ENCODE measurements at places on chromosomes 5 and 9.

GRCh38 chr5:52886206-52886605 lies 98.5 kb downstream of the ITGA1 start:
- DNase-seq, result no peak

- no peak for DNase-seq
These were observed 173.6 kb downstream of the ISL1 start for GRCh38 chr5:51556833-51557232.

- DNase-seq, result no peak
These were observed 15.7 kb upstream of the OR13C8 start for GRCh38 chr9:104553261-104553660.

DNA sequence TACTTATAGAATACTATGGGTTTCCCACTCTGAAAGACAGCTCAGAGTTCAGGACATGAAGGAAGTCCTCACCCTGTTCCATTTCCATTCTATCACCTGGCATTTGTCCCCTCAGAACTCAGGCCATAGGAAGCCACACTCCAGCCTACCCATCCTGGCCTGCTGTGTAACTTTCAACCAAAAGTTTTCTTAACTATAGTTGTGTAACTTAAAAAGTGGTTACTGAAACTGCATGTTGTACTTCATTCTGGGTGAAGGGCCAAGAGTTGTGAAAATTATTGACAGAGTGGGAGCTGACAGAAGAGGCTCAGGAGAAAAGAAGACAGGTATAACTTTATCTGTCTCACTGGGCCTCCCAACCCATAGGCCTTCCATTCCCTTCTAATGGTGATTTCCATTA lies 212.5 kb downstream of the RAB3C start:
- no peak for DNase-seq

GRCh38 chr5:73183481-73183891 lies 10.5 kb downstream of the TMEM174 start:
- DNase-seq, result no peak

DNA sequence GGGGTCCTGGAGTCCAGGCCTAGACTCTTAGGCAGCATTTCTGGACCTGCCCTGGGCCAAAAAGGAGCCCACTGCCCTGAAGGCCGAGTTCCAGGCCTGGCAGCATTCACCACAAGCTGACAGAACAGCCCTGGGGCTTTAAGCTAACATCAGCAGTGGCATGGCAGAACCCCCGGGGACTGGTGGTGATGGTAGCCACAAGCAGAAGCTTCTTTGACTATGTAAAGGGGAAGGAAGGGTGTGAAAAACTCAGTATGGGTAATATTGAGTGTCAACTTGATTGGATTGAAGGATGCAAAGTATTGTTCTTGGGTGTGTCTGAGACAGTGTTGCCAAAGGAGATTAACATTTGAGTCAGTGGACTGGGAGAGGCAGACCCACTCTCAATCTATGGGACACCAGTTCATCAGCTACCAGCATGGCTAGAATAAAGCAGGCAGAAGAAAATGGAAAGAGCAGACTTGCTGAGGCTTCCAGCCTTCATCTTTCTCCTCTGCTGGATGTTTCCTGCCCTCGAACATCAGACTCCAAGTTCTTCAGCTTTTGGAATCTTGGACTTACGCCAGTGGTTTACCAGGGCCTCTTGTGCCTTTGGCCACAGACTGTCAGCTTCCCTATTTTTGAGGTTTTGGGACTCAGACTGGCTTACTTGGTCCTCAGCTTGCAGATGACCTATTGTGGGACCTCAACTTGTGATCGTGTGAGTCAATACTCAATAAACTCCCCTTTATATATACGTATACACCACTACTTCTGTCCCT lies 661.0 kb upstream of the C9orf72 start:
- DNase-seq, result no peak

- DNase-seq, result peak; percentile 51
These were observed 87.0 kb downstream of the ZNF618 start for GRCh38 chr9:113963017-113963620.

DNA sequence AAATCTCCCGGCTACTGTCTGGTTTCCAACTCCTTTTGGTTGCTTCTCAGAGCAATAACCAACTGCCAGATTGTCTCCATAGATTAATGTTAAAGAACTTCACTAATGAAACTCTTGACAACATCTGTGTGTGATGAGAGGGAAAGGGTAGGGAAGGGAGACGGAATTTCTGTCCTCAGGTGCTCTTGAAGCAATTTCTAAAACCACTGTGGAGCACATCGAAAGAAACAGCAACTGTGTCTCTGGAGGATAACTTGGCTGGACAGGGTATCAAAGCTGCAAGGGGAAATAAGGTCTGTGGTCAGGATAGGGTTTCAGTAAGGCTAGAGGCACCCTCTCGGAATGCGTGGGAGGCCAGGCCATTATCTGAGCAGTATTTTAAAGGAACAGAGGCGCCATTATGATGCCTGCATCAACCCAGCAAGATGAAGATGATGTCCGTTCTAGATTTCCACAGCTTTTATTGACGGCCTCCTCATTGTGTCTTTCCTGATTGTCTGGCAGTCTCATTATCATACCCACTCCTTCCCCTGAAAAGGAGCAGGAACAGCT lies 76.6 kb downstream of the RORB start:
- DNase-seq, result no peak

GRCh38 chr9:129826344-129826743 lies 2.4 kb upstream of the TOR1A start:
- no peak for DNase-seq

- DNase-seq, result no peak
These were observed 17.6 kb upstream of the SETX start for GRCh38 chr9:132372177-132373095.

GRCh38 chr5:139709582-139710318 lies 61.6 kb downstream of the CXXC5 start:
- DNase-seq, result no peak

- no peak for DNase-seq
These were observed 121.8 kb downstream of the NSG2 start for GRCh38 chr5:174167080-174167910.

- no peak for DNase-seq
These were observed 172.9 kb upstream of the PPP1R26 start for GRCh38 chr9:135306699-135307098.

GRCh38 chr5:92849756-92850155 lies 731.3 kb downstream of the NR2F1-AS1 start:
- no peak for DNase-seq

GRCh38 chr9:96168882-96169281 lies 133.1 kb downstream of the HSD17B3 start:
- no peak for DNase-seq

- DNase-seq, result no peak
These were observed 27.0 kb upstream of the FRRS1L start for GRCh38 chr9:109193974-109194556.

DNA sequence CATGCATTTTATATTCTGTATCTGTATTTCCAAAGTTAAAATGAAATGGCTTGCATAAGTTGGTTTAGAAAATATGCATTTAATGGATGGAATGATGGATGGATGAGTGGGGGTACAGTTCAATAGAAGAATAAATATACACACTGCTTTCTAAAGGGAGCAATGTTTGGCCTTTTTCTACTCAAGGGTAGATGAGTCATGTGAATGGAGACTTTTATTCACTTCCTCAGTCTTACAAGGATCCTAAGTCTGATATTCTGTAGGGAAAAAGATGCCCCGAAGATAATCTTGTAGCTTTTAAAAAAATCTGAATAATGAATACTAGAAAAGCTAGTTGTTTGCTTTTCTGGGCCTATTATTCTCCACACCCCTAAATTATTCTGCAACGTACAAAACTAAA lies 2112.1 kb downstream of the MAT2B start:
- DNase-seq, result no peak

GRCh38 chr5:119275601-119276173 lies 80.1 kb upstream of the TNFAIP8 start:
- DNase-seq, result peak; percentile 67

DNA sequence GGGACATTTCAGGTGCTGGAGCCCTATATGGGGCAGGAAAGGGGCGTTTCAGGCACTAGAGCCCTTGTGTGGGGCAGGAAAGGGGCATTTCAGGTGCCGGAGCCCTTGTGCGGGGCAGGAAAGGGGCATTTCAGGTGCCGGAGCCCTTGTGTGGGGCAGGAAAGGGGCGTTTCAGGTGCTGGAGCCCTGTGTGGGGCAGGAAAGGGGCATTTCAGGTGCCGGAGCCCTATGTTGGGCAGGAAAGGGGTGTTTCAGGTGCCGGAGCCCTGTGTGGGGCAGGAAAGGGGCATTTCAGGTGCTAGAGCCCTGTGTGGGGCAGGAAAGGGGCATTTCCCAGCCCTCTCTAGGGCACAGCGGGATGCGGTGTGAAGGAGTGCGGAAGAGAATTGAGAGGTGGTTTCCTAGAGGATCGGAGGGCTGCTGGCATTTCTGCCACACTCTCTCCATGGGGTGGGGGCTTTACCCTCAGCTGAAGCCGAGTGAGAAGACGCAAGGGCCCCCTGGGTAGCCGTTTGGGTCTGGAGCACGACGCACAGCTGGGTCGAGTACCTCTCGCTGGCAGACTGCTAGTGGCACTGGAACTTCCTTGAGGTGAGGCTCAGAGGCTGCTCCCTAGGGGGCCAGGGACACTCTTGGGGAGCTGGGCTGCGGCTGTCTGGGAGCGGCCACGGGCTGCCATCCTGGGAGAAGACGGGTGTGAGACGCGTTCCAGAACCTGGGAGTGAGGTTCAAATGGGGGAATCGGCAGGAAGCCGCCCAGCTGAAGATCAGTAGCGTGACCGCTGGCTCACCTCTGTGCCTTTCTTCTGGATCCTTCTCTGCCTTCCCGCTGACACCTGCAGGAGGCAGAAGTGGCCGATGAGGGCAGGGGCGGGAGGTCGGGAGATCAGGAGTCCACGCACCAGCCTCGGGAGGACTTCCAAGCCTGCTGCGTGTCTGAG lies 122.6 kb upstream of the IRX4 start:
- DNase-seq, result no peak

DNA sequence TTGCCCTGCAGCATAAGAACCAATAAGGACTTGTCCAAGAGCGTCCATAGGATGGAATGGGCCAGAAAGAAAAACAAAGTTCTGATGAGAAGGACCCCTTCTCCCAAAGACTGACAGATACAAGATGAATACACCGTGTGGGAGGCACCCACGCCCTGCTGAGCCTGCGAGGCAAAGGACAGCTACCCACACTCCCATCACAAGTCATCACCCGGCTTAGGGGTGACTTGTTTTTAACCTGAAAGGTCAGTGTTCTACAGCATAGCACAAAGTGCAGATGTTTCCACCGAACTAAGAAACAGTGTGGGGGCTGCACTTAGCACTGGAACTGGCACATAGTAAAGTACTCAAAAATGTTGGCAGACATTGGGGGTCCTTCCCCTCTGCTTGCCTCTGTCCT lies 13.9 kb downstream of the TNIP1 start:
- DNase-seq, result no peak

- no peak for DNase-seq
These were observed 97.4 kb downstream of the DAP start for GRCh38 chr5:10663489-10664179.

All from activated CD4-positive, alpha-beta T cell treated with anti-CD3 and anti-CD28 coated beads, Interleukin-2, amount 50 U/mL, for 16 hours (primary cell).